Mesenteric fat pad (tissue), 1 donor: ENCODE measurements at places on chromosomes 3 and 15.

- DNase-seq, result no peak
Observed at GRCh38 chr3:3783696-3784095, 15.5 kb upstream of the LRRN1 start.

GRCh38 chr3:95037927-95038326, 975.1 kb downstream of the NSUN3 start:
- no peak for DNase-seq

DNA sequence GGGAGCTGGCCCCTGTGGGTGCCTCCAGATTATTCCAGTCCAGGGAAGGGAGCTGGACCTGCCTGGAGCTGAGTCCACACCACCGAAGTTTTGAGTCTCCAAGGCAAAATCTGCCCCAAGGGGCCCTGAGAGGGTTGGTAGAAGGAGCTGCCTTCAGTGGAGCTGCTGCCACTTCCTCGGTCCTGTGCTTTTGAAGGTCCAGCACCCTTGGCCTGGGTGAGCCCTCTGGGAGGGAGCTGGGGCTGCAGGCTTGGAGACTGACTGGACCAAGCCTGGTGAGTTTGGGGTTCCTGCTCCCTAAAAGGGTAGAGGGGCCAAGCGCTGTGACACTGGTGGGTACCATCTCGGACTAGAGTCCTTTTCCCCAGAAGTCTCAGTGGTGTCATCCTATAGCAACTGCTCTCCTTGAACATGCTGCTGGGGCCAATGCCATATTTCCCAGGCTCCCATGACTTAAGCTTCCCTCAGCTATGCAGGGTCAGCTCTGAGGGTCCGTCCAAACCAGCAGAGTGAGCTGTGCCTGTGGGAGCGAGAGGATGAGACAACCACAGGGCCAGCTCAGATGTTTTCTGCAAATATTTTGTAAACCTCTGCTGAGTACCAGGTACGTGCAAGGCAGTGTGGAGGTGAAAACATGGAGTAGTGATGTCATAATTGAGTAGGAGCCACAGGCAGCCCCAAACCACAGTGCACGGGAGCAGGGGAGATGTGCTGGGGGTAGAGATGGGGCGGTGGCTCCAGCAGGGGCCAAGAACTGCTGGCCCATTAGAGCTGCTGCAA, 96.0 kb downstream of the ABHD5 start:
- DNase-seq, result no peak

DNA sequence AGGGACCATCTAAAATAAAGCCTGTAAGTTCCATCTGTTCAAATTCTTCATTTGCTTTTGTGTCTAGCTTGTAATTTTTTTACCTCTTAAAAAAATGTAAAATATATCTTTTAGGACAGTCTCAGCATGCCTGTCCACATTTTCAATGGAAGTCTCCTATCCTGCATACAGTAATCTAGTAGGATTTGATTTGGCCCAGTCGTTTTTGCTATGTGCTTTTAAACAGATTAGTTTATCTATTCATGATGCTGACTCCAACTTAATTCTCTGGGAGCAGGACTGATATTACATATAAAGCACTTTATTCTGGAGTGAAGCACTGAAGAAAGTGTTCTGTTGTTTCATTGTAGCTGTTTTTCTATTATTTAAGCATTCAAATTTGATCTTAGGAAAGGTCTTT, 38.9 kb upstream of the CFAP20DC start:
- no peak for DNase-seq

DNA sequence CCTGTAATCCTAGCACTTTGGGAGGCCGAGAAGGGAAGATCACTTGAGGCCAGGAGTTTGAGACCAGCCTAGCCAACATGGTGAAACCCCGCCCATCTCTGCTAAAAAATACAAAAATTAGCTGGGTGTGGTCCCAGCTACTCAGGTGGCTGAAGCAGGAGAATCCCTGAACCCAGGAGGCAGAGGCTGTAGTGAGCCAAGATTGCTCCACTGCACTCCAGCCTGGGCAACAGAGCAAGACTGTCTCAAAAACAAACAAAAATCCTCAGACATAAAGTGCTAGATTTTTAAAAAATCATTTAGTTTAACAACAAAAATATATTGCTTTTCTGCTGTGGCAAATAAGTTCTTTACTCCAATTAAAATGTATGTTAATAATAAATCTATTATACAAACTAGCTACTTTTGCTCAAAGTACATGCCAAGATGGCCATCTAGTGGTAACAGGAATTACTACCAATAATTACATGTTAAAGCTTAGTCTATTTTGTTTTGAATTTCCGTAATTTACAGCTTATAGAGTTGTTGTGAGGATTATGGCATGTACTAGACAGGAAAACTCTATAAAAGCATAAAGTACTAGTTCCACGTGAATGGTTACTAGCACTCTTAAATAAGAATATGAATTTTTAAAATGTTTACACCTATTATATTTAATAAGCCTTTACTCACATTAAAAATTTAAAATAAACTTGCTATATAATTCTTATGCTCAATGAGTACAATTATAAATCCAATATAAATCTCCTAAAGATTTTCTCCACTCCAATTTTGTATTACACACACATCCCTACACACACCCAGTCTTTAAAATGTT, 39.0 kb downstream of the GABPB1 start:
- DNase-seq, result no peak

GRCh38 chr15:43220991-43221403, at the start of gene EPB42:
EPB42 (minus strand) TSS chr15:43221018; CDS start chr15:43220825, 193 bp downstream.
- DNase-seq, result no peak

DNA sequence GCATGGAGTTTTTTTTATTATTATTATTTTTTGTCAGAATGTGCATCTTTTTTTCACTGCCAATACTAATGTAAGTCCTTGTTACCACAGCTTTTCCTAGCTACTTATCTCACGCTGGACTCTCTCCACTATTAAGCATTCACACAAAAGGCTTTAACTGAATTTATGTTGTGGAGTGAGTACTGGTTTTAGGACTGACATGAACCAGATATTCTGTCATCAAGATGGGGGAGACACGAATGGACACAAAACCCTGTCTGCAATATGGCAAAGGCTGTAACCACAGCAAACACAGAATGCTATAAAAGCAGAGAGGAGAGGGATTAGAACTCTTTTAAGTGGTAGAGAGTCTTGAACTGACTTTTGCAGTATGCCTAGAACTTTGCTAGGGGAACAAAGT, 592.2 kb upstream of the TBL1XR1 start:
- no peak for DNase-seq
